ENCODE measurements at places on chromosomes 12 and 14.
A peak's percentile ranks its signal among the peaks of the same experiment; 100 is the strongest.

- peaks cover 11% of the 10 kb centered on the region for H3K4me1 ChIP-seq
- DNase-seq: no peak
- H3K27ac ChIP-seq: no peak overlapping the region
- no peaks in the 10 kb centered on the region for H3K27me3 ChIP-seq
- no peaks in the 10 kb centered on the region for H3K36me3 ChIP-seq
- H3K4me3 ChIP-seq: no peak overlapping the region
These were observed 474 bp downstream of the FITM1 start for GRCh38 chr14:24130717-24131548.

- no peaks in the 10 kb centered on the region for H3K4me1 ChIP-seq
- no peaks in the 10 kb centered on the region for H3K36me3 ChIP-seq
- H3K4me3 ChIP-seq: no peak overlapping the region
These were observed 14.3 kb downstream of the CEP170B start for GRCh38 chr14:104879201-104879982.

- H3K27me3 ChIP-seq: peaks cover 9% of the 10 kb centered on the region
- peaks cover 36% of the 10 kb centered on the region for H3K4me1 ChIP-seq
- no peak overlapping the region for H3K27ac ChIP-seq
These were observed 1.1 kb upstream of the RIOX1 start for GRCh38 chr14:73489481-73490175.

DNA sequence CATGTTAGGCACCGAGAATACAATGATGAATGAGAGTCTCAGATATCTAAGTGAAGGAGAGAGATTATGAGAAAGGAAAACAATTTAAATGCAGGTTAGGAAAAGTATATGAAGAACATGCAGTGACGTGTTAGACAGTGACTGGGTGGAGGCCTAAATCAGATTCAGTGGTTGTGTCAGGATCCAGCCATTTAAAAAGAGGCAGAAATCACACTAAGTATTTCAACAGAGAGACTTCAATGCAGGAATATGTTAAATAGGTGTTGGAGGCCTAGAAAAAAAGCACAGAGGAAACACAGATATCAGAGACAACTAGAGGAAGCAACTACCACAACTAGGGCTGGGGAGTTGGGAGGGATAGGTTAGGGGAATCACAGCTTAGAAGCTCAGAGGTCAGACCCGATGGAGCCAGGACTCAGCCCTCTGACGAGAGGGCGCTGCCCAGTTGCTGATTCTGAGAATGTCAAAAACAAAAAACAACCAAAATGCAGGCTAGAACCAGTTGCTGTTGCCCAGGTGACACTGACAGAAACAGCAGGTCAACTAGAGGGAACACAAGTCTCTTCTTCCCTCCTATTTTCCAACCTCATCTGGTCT, 3.0 kb upstream of the GARIN2 start:
- H3K27me3 ChIP-seq: no peaks in the 10 kb centered on the region
- DNase-seq: no peak
- H3K27ac ChIP-seq: peak overlapping the region; percentile 47

DNA sequence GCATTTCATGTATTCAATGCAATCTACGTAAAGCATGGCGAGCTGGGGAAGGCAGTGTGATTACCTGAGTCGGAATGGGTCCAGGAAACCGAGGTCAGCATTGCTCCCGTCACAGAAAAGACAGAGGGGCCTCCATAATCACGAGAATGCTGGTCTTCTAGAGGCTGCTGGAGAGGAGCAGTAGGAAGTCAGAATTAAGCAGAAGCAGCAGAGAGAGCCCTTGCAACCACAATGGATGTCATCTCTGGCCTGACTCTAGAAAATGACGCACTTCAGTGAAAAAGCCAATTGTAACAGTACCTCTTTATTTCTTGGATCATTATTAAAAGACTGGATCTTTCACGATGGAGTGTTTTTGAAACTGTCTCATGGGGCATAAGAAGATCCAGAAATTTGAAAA, 69.5 kb upstream of the FOXN3 start:
- H3K4me1 ChIP-seq: no peaks in the 10 kb centered on the region
- no peak for DNase-seq
- H3K36me3 ChIP-seq: peaks cover 16% of the 10 kb centered on the region

GRCh38 chr14:100988956-100989355, 85.4 kb upstream of the RTL1 start:
- no peak overlapping the region for H3K27ac ChIP-seq
- H3K4me3 ChIP-seq: no peak overlapping the region
- no peaks in the 10 kb centered on the region for H3K4me1 ChIP-seq
- H3K27me3 ChIP-seq: peaks cover 7% of the 10 kb centered on the region
- DNase-seq: no peak
